ENCODE measurements at places on chromosomes 6 and 20.

GRCh38 chr20:39716796-39717341, 754.7 kb downstream of the DHX35 start:
- no peak for DNase-seq

GRCh38 chr20:12928755-12929401, 79.9 kb upstream of the SPTLC3 start:
- DNase-seq = no peak

DNA sequence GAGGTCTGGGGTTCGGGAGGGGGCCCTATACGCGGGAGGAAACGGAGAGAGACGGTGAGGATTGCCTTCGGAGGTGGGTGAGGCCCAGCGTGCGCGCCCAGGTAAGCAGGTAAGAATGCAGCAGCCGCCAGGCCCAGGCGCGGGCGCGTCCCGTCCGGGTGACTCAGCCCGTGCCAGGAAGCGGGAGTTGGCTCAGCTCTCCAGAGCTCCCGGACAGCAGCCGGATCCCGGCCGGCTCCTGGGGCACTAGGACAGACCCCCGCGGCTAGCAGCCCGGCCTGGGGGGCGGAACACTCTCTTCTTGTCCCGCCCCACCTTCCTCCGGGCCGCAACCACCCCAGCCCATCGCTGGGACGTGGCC, 1.5 kb upstream of the MDFI start:
- no peak for DNase-seq

DNA sequence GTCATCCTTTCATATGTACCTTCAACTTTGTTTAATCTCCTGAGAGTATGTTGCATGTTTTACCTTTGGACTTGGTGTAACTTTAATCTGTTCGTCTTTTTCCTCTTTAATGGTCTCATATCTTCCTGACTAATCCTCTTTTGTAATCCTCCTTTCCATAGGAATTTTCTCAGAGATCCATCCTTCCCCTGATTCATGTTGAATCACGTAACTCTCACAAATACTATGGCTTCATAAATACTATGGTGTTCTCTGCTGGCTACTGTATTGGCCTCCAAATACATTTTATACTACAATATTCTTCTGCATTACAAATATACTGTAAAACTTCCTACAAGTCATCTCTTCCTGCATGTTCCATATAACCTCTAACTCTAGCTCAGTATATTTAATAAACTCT, 317.7 kb upstream of the ADGRB3 start:
- no peak for DNase-seq

DNA sequence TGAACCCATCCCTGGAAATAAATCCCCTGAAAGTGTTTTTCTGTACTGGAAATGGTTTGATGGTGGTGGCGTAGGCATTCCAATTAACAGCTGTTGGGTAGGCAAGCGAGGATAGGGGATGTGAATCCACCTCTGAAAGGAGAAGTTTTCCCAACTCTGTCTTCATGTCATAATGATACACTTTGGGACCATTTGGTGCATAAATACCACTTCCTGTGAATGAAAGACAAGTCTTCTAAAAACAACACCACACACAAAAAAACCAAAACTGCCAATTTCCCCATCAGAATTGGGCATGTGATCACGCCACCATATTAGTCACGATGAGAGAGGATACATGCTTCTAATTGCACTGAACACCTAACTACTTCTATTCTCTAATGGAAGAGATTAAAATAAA, 6.4 kb downstream of the VNN2 start:
- DNase-seq = no peak

GRCh38 chr6:132478266-132478665, 34.6 kb downstream of the STX7 start:
- DNase-seq = no peak

DNA sequence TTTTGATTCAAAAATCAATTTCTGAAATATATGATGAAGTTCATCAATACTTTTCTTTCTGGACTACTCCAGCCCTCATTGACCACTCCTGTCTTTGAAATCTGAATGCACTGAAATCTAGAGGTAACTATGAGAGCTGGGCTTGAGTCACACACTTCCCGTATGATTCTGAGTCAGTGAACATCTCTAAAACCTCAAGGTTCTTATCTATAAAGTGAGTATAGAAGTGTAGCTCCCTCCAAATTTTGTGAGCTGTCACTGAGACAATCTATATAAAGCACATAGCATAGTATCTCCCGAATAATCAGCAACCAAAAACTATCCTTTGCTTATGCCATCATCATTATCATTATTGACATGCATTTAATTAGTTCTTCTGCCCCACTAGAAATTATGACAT, 182.4 kb downstream of the TSHZ2 start:
- no peak for DNase-seq

DNA sequence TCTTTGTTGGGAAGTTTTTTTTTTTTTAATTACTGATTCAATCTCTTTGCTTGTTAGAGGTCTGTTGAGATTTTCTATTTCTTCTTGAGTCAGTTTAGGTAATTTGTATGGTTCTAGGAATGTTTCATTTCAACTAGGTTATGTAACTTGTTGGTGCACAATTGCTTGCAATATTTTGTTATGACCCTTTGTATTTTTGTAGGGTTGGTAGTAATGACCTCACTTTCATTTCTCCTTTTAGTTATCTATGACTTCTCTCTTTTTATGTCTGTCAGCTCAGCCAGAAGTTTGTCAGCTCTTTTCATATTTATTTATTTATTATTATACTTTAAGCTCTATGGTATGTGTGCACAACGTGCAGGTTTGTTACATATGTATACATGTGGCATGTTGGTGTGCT, 51.1 kb upstream of the SLC24A3 start:
- DNase-seq = no peak

DNA sequence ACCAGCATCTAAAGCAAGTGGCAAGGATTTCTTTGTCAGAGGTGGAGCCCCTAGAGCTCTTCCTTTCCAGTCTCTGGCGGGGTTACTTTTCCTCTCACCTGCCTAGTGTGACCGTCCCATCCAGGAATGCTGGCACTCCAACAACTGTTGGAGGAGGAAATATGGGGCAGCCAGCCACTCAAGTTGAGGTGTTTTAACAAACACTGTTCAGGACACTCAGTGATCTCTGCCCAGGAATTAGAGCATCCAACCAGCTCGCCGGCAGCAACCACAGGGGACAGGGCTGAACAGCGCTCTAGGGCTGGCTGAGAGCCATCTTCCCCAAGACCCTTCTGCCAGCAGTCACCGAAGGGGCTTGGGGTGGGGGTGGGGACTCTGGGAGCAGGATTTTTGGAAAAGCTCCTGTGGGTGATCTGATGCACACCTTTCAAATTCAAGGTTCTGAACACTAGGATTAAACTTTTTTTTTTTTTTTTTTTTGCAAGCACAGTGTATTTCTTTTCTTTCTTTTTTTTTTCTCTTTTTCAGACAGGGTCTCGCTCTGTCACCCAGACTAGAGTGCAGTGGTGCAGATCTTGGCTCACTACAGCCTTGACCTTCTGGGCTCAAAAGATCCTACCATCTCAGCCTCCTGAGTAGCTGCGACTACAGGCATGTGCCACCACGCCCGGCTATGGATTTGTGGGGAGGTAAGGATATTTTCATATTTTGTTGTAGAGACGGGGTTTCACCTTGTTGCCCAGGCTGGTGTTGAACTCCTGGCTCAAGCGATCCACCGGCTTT, 28.4 kb upstream of the KCNK16 start:
- DNase-seq = no peak

GRCh38 chr6:147099974-147100373, 104.2 kb upstream of the STXBP5 start:
- DNase-seq = no peak

DNA sequence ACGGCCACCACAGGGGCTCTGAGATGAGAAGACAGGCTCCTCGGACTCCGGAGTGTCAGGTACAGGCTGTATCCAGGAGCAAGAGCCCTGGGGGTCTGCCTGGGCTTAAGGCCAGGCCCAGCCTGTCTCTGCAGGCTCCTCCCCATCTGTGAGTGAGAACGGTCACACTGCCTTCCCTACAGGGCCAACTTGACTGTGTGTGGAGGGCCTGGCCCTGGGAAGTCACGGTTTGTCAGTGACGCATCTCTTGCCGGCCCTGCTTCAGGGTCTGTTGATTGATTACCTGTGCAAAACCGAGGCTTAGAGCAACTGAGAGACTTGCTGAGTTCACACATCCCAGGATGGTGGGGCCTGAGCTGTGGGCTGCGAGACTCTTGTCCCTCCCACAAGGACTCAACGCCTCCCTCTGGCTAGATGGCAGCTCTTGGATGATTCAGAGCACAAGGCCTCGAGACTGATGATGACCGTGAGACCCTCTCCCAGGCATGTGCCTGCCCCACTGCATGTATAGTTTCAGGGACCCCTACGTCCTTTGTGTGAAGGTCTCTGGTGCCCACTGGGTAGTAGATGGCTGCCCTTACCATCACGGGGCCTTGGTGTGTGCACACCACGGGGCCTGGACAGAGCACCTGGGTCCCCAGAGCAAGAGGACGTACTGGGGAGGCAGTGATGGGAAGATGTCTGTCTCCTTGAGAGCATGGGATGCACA, 5.9 kb downstream of the RBM38 start:
- DNase-seq = no peak

GRCh38 chr6:157104803-157105202, 218.5 kb downstream of the TMEM242 start:
- no peak for DNase-seq

DNA sequence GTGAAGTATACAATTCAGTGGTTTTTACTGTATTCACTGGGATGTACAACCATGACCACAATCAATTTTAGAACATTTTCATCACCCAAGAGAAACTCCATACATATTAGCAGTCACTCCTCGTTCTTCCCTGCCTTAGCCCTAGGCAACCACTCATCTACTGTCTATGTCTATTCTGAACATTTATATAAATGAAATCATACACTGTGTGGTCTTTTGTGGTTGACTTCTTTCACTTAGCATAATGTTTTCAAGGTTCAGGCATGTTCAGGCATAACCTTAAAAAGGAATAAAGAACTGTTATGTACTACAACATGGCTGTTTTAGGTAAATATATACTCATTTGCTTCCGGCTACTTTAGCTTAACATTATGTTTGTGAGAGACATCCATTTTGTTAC, 37.3 kb downstream of the BLTP3A start:
- DNase-seq = no peak

- no peak for DNase-seq
These were observed 5.7 kb upstream of the TNXB start for GRCh38 chr6:32114796-32115195.

DNA sequence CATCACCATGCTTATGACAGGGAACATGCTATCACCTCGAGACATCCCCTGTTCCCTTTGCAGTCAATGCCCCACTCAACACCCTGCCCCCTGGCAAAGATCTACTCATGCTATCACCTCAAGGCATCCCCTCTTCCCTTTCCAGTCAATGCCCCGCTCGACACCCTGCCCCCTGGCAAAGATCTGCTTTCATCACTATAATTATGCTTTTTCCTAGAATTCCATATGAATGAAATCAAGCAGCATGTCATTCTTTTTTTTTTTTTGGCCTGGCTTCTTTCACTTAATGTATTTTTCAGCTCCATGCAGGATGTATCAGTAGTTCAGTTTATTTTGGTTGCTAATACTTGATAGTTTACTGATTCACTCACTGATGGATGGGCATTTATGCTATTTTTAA, 554.9 kb downstream of the CDH26 start:
- DNase-seq = no peak

DNA sequence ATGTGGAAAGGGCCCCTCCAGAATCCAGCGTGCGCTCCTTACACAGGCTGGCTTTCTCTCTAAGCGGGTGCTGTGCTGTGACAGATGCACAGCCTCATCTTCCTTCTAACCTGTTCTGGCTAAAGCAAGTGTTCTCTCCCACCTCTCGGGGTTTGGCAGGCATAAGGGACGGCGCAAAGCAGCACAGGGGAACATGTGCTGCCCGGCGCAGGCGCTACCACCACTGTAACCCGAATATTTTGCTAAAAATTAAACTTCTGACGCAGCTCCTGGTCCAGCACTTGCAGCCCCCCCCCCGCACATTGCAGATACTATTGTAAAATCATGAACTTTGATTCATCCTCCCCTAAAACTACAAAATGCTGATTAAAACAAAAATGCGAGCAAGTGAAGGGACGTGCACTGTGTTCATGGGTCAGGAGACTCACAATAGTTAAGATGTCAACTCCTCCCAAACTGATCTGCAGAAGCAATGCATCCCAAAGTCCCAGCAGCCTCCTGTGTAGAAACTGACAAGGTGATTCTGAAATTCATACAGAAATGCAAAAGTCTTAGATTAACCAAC, 43.0 kb downstream of the TAF4 start:
- no peak for DNase-seq

GRCh38 chr20:25600632-25601031, 15.3 kb upstream of the NINL start:
- DNase-seq = no peak

- DNase-seq = no peak
These were observed 23.8 kb upstream of the PREX1 start for GRCh38 chr20:48851579-48851978.

- no peak for DNase-seq
These were observed 74.9 kb upstream of the FOXP4 start for GRCh38 chr6:41471064-41471895.

- DNase-seq = no peak
These were observed 86.4 kb downstream of the MAP3K7 start for GRCh38 chr6:90500458-90500857.

DNA sequence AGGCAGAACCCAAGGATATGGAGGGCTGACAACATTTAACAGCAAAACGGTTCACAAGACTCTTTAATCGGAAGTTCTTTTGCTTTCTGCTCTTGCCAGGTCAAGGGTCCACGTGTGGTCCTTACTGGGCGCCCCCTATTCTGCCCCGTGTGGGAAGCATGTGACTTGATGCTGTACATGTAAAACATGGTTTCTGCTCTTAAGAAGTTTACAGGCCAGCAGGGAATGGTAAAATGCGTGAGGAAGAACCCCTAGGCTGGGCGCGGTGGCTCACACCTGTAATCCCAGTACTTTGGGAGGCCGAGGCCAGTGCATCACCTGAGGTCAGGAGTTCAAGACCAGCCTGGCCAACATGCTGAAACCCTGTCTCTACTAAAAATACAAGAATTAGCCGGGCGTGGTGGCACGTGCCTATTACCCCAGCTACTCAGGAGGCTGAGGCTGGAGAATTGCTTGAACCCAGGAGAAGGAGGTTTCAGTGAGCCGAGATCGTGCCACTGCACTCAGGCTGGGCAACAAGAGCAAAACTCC, 19.3 kb downstream of the ZNF217 start:
- DNase-seq = no peak

GRCh38 chr6:36636687-36637418, 41.7 kb upstream of the CDKN1A start:
- DNase-seq = no peak

- no peak for DNase-seq
These were observed 27.9 kb downstream of the B4GALT5 start for GRCh38 chr20:49685809-49686208.

All from NCI-H345 (cell line).